Common myeloid progenitor, CD34-positive (primary cell): ENCODE measurements at places on chromosomes 7 and 10.

- no peak for DNase-seq
Measured at GRCh38 chr7:30851651-30852307, 59.9 kb upstream of the AQP1 start.

DNA sequence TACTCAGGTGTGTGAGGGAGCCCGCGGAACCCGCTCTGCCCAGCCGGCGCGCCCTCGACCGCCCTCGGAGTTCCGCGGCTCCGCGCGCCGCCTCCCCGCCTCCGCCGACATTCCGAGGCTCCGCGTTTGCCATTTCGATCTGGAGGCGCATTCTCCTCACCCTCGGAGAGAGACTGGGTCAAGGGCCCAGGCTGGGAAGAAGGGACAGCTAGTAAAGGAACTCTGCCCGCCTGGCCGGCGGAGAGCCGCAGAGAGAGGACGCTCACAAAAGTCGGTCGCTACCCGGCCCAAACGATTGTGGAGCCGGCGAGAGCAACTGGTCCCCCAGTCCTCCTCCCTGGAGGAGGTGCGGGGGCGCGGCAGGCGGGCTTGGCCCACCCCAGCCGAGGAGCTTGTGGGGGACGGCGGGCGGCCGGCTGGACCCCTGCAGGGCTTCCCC is 74.5 kb upstream of the LEP start:
- DNase-seq, result no peak

GRCh38 chr10:80526218-80526617 is 11.5 kb upstream of the SH2D4B start:
- no peak for DNase-seq

- DNase-seq, result no peak
Measured at GRCh38 chr10:21668831-21669230, 134.8 kb downstream of the MLLT10 start.

DNA sequence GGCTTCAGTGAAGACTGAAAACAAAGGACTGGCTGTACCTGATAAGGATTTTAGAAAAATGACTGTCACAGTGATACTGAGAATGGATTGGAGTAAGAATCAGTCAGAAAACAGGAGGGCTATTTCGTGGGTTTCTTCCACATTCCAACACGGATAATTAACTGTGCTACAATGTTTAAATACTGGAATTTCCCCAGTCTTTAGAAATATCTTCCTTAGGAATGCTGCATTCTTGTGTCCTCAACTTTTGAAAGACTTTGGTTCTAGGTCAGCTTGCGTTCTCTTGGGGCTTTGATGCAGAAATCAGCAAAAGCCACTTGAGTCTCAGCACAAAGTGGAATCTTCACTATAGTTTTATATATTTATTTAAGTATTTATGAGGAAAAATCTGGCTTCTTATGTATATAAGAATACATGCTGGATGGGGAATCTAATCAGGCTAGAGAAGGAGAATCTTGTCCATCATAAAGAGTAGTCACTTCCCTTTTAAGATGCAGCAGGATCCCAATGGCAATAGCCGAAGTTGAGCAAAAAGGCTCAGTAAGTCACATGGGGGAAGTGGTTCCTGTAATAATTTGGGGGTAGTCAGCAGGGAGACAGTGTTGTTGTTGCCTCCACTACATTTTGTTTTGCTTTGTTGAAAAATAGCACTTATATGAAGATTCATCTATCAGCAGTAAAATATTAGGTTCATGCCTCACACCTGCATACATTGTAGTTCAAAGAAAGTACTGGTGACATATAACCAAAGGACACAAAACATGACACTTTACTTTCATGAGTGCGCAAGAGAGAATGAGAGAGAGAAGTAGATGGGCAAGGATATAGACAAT is 86.0 kb downstream of the CH25H start:
- DNase-seq, result no peak

GRCh38 chr7:2824026-2824677 is 20.0 kb downstream of the GNA12 start:
- no peak for DNase-seq

DNA sequence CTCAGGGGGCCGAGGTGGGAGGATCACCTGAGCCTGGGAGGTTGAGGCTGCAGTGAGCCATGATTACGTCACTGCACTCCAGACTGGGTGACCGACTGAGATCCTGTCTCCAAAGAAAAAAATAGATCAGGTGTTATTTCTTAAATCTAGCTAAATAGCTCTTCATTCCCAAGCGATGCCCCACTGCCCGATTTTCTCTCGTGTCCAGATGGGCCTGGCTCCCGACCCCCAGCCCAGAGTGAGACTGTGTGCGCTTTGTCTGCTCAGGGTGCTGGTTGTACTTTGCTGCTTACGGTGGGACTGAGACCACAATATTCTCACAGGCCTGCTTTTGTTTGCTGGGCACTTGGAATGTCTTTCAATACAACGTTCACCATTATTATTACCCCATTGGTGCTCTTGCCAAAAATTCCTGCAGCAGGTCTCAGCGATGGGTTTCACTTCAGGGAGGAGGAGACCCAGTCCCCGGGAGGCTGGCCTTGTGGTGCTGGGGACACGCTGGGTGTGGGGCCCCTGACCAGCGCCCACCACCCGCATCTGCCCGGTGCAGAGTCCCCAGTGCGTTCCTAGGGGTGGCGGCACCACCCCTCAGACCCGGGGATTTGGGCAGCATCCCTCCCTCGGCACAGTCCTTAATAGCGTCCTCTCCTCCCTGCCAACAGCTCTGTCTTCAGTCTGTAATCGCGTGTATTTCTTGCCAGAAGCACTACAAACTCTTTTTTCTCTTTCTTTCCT is 20.4 kb upstream of the DPYSL4 start:
- DNase-seq, result no peak

DNA sequence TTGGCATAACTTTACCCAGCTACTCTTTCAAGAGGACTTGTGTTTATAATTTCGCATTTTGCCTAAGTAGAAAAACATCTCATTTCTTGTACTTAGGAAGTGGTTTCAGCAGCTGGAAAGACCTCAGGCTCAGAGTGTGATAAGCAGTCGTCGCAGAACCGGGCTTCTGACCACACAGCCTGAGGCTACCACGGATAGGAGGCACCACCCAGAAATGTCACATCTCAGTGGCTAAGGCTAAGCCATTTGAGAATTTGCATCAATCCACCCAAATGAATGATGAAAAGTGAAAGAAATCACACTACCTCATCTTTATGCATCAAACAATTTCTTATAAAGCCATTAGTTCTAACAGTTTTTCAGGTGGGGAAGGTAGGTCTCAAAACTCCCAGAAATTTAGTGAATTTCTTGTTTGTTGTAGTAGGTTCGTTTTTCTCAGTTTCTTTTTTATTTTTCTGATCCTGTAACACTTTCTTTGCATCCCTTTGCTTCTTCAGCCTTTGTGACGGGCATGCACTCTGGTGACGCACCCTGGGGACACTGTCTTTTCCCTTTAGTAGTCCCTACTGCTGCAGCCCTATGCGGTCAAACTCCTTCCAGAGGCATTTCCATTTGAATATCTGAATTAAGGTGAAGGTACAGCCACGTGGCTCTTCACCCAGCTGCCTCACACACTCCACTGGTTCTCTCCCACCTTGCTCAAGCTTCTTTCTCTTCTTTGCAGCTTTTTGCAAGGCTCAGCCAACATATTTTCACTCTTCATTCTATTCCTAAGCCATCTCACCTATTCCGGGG is 68.5 kb downstream of the MAP3K8 start:
- peak; percentile 95 for DNase-seq

DNA sequence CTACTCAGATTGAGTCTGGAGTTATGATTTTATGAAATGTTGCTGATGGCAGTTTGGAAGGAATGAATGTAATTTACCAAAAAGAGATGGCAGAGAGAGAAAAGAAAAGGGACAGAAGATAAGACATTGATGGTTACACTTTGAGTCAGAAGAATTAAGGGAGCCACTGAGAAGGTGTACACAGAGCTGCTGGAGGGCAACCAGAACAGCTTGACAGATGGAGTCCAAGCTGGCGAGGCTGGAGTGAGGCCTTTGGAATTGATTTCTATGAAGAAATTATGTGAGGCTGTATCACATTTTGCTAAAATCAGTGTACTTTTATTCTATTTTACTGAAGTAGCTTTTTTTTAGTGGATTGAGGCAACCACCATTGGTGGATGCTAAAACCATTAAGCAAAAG is 740.5 kb downstream of the REEP3 start:
- DNase-seq, result no peak
